ENCODE measurements at places on chromosomes 2 and 18. TPM values are rescaled to one million over a fixed set of nuclear protein-coding genes. Genes with fewer than 3 reads are reported as not detected.

SIX3 gene
- polyA plus RNA-seq: not detected

INHBB gene
- polyA plus RNA-seq: not detected

SERPINB7 gene
- not detected for polyA plus RNA-seq

MERTK gene
- not detected for polyA plus RNA-seq

UGT1A3 gene
- polyA plus RNA-seq: not detected

ANXA4 gene
- 62.7 TPM for polyA plus RNA-seq

BCS1L gene
- 16.8 TPM for polyA plus RNA-seq

LIMS3 gene
- polyA plus RNA-seq: not detected

ITGAV gene
- not detected for polyA plus RNA-seq

YWHAQ gene
- 376 TPM for polyA plus RNA-seq

HDLBP gene
- polyA plus RNA-seq: 29.3 TPM

SFT2D3 gene
- polyA plus RNA-seq: 0.28 TPM

CRYGC gene
- polyA plus RNA-seq: not detected

PLEKHH2 gene
- not detected for polyA plus RNA-seq

Data from naive B cell (primary cell).